ENCODE measurements at places on chromosomes 12 and 14.

DNA sequence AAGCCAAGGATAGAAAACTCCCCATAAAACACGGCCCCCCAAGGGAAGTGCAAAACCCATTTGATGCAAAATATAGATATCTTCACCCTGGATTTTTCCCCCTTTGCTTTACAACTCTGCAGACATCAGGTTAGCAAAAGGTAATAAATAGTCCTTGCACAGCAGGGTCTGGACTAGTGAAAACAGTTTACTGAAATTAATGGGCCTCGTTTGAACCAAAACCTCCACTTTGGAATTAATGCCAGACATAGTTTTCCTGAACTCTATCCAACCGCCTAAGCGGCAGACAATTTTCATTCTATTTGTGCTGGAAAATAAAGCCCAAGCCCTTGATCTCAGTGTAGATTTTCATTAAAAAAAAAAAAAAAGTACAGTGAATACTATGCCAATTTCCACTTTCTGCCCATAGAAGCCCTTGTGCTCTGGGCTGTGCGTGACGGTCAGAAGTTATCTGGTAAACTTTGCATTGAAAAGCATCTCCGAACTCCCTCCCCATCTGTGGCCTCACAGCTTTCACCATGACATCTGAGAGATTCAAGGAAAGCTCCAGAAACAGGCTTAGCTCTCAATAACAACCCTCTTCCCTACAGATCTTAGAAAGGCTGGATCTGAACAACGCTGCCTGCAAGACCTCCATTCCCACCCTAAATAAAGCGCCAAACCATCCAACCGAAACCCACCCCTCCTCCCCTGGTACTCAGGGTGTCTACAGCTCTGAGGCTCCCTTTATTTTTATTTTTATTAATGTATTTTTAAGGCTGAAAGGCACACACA is 11.0 kb upstream of the IRF2BPL start:
- H3K4me1 ChIP-seq = peaks cover 74% of the 10 kb centered on the region
- H3K27me3 ChIP-seq = no peaks in the 10 kb centered on the region
- no peak for DNase-seq
- H3K4me3 ChIP-seq = peak overlapping the region; percentile 87
- peak overlapping the region; percentile 99 for H3K27ac ChIP-seq

DNA sequence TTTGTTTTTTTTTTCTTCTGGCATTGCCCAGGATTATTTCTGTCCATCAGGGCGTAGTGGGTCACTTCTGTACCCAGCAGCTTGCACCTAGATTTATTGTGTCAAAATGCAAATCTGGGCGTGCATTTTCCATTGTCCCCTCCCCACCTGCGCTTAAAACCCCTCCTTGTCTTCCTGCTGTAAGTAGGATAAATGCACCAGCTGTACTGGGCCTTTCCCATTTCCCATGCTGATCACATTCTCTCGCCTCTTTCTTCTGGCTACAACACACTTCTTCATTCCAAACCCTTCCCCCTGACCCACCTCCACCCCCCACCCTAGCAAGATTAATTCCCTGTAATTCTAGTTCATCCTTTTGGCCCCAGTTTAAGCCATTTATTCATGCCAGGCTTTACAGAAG is 128.0 kb downstream of the ETV6 start:
- peaks cover 14% of the 10 kb centered on the region for H3K36me3 ChIP-seq
- H3K4me1 ChIP-seq = peaks cover 18% of the 10 kb centered on the region
- H3K4me3 ChIP-seq = no peak overlapping the region
- no peak for DNase-seq
- H3K27ac ChIP-seq = no peak overlapping the region

DNA sequence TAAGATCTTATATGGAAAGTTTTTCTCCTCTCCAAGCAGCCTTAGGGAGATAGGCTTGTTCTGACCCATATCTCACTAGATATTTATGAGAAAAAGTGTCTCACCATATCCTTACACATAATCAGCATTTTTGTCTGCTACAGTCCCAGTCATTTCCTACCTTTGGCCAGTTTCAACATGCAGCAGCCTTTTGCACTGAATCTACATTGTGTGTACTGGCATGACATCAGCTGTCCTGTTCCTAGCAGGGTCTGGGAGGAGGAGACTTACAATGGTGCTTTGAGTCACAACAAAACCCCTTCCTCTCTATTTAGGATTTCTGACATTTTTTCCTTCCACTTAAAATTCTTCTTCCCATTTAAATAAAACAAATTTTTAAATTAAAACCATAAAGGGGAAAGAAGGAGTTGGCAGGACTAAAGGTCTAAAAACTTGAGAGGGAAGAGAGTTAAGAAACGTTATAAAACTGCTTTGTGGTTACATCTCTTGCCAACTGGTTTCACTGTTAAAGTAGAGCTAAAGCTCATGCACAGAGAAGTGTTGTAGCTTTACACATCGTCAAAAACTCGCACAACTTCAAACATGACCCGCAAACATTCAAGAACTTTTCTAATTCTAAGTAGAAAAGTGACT is 53.3 kb upstream of the CERS5 start:
- peak overlapping the region; percentile 77 for H3K27ac ChIP-seq
- no peaks in the 10 kb centered on the region for H3K36me3 ChIP-seq
- H3K4me1 ChIP-seq = peaks cover 22% of the 10 kb centered on the region

DNA sequence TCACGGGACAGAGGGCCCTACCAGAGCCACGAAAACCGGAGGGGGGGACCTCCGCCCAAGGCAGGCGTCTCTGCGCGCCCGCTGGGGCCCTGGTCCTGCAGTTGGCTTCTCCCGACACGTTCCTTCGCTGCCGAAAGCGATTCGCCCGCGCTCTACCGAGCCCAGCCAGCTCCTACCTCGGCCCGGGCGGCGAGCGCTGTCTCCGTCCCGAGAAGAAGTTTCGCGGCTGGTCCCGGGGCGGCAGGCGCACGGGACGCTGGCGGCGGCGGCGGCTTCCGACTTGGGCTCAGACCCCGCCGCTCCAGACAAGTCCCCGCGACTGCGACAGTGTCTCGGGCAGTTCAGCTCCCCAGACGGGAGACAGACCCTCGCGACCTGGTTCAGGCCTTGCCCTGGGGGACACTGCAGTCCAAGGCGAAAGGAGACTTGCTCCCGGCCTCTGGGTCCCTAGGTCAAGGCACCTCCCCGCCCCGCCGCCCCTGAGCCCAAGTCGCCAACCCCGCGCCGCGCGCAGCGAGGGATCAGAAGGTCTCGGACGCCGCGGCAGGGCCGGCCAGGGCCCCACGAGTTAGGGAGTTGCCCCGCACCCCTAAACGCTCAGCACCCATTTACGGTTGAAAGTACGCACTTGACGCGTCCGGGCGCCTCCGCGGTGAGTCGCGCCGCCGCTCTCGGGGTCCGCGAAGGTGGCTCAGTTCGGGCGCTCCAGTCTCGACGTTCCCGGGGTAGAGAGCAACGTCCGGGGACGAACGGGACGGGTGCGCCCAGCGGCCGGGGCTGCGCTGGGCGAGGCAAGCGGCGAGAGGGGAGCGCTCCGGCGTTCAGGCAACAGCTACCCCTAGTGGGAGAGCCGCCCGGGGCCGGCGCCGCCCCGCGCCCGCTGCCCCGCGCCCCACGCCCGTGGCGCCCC is 1.4 kb upstream of the DIO3 start:
- peaks cover 2% of the 10 kb centered on the region for H3K4me1 ChIP-seq
- H3K27ac ChIP-seq = no peak overlapping the region
- DNase-seq = no peak
- H3K36me3 ChIP-seq = peaks cover 7% of the 10 kb centered on the region
- H3K27me3 ChIP-seq = peaks cover 48% of the 10 kb centered on the region

DNA sequence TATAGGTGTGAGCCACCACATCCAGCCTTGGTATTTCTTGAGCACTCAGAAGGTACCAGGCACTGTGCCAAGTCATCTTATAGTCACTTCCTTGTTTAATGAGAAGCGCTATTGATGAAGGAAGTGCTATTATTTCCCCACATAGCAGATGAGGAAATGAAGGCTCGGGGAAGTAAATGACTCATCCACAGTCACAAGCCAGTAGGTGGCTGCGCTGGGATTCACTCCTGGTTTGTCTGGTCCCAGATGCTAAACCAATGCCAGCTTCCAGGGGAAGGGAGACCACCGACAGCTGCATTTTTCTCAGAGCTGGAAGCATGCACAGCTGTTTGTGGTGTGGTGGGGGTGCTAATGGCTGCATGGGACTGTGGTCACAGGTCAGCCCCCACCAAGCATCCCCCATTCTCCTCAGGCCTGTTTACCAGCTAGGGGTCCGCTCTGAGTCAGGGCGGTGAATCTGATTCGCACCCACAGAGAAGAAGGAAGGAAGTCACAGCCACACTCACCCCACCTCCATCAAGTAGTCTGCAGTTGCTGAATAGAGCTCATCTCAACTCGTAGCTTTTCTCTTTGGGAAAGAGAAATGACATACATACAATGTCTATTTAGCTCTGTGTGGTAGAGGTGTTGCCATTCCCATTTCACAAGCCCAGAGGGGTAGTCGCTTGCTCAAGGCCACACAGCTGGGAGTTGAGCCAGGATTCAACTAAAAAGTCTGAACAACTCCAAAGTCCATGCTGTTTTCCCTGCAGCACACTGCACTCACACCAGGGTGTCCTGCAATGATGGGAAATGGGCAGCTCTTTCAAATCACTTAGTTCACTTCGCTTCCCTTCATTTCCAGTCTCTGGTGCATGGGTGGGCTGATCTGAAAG is 6.3 kb upstream of the LTBP2 start:
- peaks cover 46% of the 10 kb centered on the region for H3K4me1 ChIP-seq
- H3K27me3 ChIP-seq = peaks cover 34% of the 10 kb centered on the region
- H3K27ac ChIP-seq = peak overlapping the region; percentile 86
- DNase-seq = peak; percentile 74
- H3K4me3 ChIP-seq = peak overlapping the region; percentile 67
